CD4-positive, alpha-beta T cell treated with Interleukin-4 for 4 hours (primary cell): ENCODE measurements at places on chromosomes 11 and 22.

- no peak for DNase-seq
Measured at GRCh38 chr11:71309611-71310010, 57.2 kb upstream of the SHANK2 start.

- no peak for DNase-seq
Measured at GRCh38 chr11:70569618-70569890, 171.2 kb downstream of the CTTN start.

DNA sequence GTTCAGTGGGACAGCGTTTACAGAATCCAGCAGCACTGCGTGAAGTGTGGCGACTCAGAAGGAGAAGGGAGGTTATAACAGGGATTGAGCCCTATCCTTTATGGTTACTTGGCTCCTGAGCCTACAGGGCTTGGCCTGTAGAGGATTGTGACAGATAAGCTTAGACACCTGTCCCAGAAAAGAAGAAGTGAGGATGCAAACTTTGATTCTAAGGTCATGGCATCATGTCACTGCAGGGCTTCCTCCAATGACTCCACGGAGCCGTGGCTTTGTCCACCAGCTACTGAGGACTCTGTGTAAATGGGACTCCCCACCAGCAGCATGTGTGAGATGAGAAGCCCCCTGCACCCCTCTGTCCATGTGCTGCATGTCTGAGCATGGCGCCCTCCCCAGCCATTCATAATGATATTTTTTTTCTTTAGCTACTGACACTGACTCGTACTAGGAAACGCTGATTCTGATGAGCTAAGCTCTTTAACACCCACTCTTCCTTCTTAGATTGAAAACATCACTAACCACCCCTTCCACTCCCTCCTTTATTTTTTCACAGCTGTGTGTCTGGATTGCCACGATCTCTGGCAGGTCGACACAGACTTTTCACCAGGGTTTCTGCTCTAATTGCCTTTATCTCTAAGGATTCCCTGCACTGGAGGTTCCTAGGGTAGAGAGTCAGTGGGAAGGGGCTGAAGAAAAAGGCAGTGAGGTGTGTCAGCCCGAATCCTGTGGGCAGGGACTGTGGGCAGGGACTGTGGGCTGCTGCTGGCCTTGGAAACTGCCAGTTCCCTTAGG lies 65.5 kb upstream of the TTC12 start:
- no peak for DNase-seq

DNA sequence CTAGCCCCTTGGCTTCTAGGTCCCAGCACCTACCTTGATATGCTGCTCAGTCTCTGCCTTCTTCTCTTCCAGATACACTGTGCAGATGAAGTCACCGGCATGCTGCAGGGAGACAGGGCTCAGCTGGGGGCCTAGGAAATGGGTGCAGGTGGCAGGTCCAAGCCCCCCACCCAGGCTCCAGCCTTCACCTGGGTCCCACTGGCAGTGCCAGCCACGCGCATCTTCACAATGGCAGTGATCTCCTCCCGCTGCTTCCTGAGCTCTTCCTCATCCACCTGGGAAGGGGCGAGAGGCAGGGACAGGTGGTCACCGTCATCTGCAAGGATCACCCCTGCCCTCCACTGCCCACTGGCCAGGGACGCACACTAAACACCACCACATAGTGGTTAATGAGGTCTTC lies 21.1 kb upstream of the PDE2A start:
- no peak for DNase-seq

DNA sequence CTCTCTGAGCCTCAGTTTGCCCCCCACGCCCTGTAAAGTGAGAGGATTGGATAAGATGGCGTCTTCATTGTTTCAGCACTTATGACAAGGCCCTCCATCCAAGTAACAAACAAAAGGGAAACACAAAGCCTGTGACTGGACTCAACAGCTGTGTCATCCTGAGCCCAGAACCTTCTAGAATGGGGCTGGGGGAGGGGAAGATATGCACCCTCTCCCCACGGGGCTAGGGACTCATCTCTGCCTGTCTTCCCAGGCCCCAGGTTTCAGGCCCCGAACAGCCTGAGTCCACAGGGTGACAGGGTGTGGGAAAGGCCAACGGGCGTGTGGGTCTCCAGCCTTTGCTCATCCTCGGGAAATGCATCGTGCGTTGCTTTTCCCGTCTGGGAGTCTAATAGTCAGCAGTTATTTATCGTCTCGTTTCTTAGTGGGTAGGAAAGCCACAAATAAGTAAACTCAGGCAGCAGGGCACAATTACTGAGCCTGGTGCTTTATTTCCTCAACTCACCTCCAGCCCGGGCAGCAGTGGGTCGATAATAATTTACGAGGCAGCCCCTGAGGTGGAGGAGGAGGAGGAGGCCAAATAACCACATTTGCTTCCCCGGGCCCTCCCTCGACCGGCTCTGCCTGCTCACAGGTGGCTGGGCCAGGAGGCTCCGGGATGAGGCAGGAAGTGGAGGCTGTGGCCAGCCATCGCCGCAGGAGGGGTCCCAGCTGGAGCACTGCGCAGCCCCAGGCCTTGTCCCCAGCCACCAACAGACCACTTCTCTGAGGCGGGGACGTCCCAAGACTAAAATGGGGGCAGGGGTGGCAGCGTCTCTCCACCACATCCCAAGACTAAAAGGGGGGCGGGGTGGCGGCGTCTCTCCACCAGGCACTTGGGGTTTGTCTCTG lies 54.4 kb downstream of the FLRT1 start:
- DNase-seq: no peak
